G401 (cell line): ENCODE measurements at places on chromosomes 4 and X.
A peak's percentile ranks its signal among the peaks of the same experiment; 100 is the strongest.

- peak; percentile 27 for DNase-seq
These were observed 773 bp upstream of the ZNF827 start for GRCh38 chr4:145939441-145939750.

DNA sequence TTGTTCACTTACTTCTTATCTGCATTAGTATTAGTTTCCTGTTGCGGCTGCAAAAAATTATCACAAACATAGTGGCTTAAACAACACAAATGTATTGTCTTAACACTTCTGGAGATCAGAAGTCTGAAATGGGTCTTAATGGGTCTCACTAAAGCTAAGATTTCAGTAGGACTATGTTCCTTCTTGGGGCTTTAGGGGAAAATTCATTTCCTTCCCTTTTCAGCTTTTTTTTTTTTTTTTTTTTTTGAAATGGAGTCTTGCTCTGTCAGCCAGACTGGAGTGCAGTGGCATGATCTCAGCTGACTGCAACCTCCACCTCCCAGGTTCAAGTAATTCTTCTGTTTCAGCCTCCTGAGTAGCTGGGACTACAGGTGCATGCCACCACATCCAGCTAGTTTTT is 78.1 kb upstream of the KLF3 start:
- no peak for DNase-seq

GRCh38 chr4:186685767-186686183 is 37.9 kb downstream of the FAT1 start:
- DNase-seq = no peak

GRCh38 chr4:153005899-153006381 is 69.8 kb downstream of the FHDC1 start:
- DNase-seq = no peak

GRCh38 chr4:2535376-2536192 is 863 bp upstream of the FAM193A start:
- DNase-seq = peak; percentile 44

DNA sequence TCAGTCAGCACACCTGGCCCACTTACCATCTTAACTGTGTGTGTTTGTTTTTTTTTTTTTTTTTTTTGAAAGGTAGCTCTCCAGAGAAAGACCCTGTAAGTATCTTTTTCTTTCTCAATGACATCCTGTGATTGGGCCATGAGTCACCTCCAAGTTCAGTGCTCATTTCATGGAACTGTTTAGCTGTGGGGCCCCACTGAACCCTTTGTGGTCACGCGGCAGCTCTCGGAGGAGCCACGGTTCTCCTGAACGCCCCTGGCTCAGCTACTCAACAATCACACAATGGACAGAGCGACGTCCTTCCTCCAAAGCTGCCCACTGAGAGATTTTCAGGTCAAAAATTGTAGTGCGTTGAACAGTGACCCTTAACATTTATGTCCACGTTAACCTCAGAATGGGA is 14.2 kb upstream of the IL3RA start:
- no peak for DNase-seq

DNA sequence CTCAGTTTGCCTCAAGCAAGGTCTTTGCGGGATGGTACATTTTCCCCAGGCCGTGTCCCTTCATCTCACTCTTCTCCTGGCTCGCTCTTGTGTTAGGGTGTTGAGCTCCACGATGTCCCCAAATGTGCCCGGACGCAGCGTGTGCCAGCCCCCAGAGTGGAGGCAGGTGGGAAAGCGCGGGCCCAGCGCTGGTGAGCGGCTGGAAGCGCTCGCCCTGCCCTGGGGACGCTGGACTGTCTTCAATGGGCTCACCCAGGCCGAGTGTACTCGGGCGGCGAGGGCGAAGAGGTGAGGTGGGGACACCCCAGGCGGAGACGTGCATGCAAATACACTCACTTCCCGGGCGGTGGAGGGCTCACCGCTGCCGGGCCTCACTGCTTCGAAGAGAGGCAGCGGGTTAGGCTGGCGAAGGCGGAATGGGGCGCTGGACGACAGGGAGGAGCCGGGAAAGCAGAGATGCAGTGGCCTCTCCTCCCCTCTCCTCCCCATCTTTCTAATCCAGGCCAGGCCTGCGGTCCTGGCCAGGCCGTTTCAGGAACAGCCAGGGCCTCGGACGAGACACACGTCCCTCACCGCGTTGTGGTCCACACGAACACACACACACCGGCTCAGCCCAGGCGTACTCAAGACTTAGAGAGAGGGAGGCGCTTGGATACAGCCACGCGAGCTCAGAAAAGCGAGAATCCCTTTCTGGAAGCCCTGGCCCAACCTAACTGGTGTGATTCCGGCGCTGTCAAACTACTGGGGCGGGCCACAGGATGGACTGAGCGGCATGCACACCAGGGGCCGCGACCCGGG is 2.2 kb downstream of the NKX6-1 start:
- no peak for DNase-seq

DNA sequence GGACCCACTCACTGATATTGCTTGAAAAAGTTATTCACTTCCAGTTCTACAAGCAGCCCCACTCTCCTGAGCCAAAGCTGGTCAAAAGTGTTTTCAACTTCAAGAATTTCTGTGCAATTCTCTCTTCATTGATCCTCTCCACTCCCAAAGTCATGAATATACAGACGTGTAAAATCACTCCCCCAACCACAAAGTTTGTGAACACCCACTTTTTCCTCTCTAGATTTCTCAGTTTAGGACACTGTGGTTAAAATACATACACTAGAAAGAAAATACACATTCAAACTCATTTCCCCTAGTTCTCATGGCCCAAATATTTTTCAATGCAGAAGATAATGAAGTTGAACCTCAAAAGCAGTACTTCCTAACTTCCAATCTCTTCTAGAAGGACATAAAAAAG is 116.3 kb downstream of the MSN start:
- DNase-seq = no peak

GRCh38 chr4:184506527-184507121 is 32.3 kb upstream of the IRF2 start:
- no peak for DNase-seq

DNA sequence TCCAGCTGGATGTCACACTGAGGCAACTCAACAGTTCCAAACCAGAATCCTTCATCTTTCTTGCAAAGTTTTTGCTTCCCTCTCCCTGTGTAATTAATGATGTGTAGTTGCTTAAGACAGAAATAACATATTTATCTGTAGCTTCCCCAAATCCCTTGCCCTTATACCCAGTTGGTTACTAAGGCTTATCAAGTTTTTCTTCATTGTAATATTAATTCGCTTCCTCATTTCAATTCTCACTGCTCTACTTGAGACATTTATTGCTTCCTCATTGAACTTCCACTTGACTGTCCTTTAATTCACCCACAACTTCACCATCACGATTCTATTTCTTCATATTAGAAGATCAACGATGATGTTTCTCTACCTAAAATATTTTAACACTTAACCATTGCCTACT is 386.6 kb upstream of the CPEB2 start:
- no peak for DNase-seq

DNA sequence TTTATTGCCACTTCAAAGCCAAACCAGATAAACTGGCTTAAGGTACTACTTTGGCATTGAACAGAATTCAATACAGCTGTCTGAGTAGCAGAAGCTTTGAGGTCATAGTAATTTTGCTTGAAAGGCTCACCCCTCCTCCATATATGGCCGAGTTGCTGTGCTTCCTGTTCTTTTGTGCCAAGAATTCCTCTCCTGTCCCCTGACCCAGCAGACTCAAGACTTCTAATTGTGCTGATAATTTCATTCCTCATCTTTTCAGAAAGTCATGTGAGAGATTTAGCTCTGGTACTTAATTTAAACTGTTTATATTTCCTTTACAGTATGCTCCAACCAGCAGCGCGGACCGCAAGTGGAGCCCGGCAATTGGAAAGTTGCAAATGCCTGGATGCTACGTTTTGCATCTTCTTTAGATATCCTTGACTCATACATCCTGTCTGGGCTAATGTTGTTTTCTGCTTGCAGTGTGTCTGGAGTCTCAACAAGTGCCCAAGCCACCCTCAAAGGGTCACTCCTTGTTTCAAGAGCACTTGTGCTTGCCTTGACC is 373.4 kb downstream of the PDGFC start:
- DNase-seq = no peak

DNA sequence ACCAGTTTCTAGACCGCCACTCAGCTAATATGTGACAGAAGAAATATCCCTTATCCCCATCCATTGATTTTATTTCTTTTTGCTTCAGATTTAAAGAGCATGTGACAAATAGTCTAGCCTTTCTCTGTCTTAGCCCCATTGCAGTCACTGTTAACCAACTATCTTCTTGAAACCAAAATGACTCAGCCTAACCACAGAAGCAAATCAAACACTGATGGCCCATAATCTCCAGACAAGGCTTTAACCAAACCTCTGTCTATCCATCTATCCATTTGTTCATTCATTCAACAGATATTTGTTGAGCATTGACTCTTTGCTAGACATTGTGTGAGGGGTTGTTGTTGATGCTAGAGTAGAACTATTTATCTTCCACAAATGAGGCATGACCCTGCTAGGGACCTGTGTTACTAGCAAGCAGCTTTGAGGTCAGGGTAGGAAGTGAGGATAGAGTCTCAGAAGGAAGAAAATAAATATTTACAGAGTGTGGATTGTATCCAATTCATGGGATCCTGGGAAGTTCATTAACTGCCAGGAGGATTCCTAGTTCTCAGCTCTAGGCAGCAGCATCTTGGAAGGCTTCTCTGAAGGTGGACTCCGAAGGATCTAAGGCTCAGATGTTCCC is 22.5 kb downstream of the HNRNPH2 start:
- no peak for DNase-seq

- no peak for DNase-seq
These were observed 15.6 kb upstream of the RAB39B start for GRCh38 chrX:155279873-155280272.

- DNase-seq = no peak
These were observed 2.3 kb downstream of the IRF2 start for GRCh38 chr4:184471881-184472613.
